Dermis microvascular lymphatic vessel endothelial cell (primary cell): ENCODE measurements at places on chromosomes 7 and 10. TPM values are rescaled to one million over a fixed set of nuclear protein-coding genes. Genes with fewer than 3 reads are reported as not detected.

DNA sequence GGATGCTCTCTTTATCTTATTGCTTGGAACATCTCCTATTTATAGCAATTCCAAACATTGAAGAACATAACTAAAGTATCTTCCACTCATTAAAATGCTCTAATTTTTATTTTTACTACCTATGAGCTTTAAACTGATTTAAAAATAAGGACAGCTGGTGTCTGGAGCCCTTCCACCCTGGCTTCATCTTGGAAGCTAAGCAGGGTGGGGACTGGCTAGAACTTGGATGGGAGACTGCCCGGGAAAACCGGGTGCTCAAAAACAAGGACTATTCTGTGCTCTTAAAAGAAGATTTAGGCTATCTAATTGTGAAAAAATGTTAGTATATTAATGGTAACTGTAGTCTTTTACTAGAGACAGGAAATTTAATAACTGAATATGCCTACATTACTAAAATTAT lies 69.2 kb downstream of the ARMC3 start:
- no peak for DNase-seq

DNA sequence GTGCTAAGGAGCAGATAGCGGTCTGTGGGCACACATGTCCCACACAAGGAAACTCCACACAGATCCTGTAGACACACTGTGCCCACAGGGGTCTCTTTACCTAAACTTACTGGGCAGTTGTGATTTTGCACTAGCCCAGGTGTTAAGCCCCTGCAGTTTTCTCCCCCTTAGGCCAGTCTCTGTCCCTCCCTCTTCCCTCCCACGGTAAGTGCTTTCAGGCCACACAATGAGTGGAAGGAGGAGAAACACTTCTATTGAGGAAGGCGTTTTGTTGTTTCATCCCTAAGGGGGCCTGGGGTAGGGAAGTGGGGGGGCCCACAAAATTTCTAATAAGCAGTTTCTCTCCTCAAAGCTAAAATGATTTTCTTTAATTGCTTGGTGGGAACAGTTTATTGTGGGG lies 51.4 kb downstream of the FBXW4 start:
- DNase-seq = no peak

Gene MACROH2A2
- under 0.01 TPM in 1 of 2 replicates, not detected in the other for total RNA-seq

DNA sequence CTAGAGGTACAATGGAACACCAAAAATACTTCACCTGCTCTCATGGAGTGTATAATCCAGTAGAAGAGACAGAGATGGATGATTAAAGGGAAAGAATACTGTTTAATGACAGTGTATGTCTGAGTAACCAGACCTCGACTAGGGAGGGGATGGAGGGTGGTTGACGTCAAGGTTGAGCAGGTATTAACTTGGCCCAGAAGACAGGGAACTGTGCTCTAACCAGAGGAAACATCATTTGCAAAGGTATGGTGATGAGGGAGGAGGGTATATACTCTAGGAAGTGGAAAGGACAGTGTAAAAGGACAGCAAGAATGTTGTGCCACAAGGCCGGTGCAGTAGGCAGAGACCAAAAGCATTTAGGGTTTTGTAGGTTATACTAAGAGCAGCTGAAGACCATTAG lies 2.9 kb downstream of the MIOS start:
- no peak for DNase-seq

- DNase-seq = no peak
Observed at GRCh38 chr7:31679574-31680305, 7.3 kb upstream of the PPP1R17 start.

Gene PVRIG
- not detected in 2 replicates for total RNA-seq

Gene HOXA3
- 3.0 and 3.7 TPM in 2 replicates for total RNA-seq

DNA sequence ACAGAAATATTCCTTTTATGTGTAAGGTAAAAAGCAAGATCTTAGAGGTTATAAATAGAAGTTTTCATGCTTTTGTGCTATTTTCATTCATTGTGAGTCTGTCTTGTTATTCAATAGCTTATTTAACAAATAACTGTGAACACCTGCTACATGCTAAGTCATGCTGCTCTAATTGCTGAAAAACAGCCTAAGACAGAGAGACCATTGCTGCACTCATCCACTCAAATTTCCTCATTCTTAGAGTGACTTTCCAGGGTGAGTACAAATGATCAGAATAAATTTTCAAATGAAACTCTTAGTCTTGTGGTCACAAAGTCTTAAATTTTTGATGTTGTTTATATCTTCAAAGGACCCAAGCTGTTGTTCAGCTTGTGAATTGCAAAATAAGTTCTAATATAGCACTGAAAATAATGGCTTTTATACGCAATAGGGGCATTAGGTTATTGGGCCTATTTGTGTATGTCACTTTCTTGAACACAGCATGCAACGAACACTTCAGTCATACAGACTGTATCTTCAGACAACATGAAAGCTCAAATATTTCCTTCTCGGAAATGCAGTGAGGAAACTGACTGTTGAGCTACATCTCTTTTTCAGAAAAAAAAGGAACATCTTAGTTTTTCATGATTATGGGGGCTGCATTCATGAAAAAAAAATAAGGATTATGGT lies 247.9 kb upstream of the PCDH15 start:
- no peak for DNase-seq

DNA sequence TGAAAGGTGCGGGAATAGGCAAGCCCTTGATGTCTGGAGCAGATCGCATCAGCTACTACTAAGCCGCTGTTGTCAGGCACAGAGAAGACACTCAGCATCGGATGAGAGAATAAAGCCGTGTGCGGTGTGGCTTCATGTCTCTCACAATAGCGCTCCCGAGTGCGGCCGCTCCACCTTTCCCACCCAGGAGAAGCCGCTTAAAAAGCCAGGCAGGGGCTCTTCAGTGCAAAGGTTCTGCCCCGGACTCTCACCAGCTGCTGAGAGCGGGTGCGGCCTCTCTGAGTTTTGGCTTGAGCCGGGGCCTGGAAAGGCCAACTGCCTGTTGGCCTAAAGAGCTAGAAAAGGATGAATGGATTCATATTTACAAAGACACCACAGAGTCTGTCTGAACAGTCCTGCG lies 600.6 kb downstream of the DNAJB6 start:
- no peak for DNase-seq

DNA sequence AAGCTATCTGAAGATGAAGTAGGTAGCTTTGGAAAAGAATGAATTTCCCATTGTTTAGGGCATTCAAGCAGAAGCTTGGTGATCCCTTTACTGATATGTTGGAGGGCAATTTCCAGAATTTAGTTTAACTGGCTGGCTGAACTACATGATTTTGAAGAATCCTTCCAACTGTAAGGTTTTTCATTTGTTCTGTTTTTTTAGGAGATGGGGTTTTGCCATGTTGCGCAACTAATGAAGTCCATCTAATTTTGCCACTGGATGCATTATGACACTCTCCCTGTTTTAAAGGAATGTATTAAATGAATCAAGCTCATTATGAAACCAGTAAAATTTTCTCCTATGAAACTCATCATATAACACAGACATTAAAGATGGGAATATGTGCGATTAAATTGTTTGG lies 6.1 kb upstream of the DDX50 start:
- DNase-seq = no peak
